ENCODE measurements at places on chromosomes 7 and 10.

DNA sequence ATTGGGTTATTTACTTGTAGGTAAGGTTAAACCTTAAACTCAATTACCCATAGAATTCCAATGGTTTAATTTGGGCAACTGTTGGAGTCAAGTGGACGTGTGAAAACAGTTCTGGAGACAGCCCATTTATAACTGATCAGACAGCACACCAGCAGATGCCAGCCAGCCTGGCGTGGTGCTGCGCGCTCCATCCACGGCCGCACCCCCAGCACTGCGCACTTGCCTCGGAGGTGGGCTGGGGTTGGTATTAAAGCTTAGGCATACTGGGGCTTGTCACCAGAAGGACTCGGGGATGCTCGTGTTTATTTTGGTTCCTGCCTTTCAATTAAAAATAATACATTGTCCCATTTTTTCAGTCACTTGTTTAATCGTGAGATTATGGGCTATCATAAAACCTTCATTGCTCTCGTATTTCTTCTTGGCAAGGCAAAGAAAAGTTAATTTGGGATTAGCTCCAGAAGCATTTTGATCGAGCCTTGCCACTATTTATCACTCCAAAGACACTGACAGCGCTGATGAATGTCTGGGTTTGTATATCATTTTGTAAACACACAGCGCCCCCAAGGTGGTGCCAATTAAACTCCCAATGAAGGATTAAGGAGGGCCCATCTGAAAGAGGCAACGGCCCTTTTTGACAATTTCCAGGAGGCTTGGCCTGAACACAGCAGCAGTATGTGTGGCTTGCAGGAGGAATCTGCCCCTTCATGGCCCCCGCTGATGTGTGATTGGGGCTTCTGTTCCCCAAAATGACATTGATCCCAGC is 204.5 kb upstream of the CXCL12 start:
- DNase-seq: no peak

- DNase-seq: no peak
Measured at GRCh38 chr7:42046483-42046882, 190.5 kb downstream of the GLI3 start.

DNA sequence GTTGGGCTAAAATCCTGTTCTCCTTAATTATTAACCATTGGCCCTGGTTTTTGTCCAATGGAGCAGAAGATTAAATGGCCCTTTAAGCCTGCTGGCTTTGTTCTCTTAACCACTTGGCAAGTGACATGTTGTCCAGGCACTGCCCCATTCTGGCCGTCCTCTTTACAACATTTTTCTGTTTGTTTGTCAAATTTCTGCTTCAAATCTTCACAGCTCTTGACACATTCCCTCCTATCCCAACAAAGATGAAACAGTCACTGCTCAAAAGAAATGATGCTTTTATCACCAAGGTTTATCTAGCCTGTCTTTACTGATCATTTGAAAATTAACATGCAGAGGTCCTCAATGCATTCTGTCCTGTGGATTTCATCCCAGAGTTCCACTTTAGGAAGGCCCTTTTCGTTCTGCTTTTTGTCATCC is 700.4 kb downstream of the KCNMA1 start:
- DNase-seq: no peak

DNA sequence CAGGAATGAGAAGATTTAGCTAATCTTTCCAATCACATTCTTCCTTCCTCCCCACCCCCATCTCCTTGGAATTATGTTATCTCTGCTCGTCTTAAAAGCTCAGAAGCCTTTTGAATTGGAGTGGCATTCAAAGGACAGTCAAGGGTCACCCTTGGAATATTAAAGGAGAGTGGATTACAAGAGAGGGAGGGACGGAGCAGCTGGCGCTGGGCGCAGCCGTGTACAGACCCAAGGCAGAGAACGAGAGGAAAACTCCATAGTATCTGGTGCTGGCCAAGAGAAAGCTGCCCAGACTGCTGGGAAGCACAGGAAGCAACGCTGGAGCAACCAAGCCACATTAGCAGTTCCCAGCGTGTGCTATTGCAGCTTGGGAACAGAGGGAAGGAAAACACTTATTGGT is 95.7 kb downstream of the POU6F2 start:
- no peak for DNase-seq

- DNase-seq: no peak
Measured at GRCh38 chr10:132733926-132734325, 52.0 kb downstream of the NKX6-2 start.

GRCh38 chr10:5600908-5601307 is 65.5 kb downstream of the ASB13 start:
- no peak for DNase-seq

- DNase-seq: peak; percentile 14
Measured at GRCh38 chr10:44153918-44154670, 230.8 kb downstream of the CXCL12 start.

- DNase-seq: no peak
Measured at GRCh38 chr10:97774811-97775294, 3.1 kb upstream of the SFRP5 start.

DNA sequence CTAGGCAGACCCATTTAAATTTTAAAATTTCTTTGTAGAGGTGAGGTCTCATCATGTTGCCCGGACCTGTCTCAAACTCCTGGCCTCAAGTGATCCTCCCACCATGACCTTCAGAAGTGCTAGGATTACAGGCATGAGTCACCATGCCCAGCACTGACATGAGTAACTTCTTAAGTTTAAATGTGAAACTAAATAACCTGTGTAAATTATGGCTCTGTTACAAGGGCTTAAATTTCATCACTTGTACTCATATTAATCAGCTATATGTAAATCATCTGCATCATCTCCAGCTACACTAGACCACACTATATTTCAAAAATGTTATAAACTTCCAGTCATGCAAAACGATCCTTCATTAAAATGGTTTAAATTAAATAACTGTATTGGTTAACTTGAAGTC is 56.1 kb downstream of the ATAD1 start:
- no peak for DNase-seq

GRCh38 chr7:27171325-27171636 is 2.8 kb downstream of the HOXA10 start:
- no peak for DNase-seq

DNA sequence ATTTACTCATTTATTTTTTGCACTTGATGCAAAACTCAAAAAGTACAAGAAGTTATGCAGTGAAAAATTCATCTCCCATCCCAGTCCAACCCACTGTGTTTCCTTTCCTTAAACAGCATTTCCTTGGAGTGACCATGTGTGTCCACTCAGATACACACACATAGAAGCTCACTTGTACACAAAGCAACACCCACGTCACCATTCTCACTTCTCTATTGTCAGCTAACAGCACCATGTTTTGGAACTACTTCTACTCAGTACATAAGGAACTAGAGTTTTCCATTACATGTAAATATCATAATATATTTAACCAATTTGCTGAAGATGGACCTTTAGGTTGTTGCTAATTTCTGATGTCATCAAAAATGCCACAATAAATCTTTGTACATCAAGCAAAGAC is 167.6 kb downstream of the GRID1 start:
- DNase-seq: no peak

Data from SK-N-MC (cell line).